ENCODE measurements at places on chromosomes 3 and 15.

GRCh38 chr3:153087595-153088566, 74.1 kb upstream of the RAP2B start:
- DNase-seq, result no peak

DNA sequence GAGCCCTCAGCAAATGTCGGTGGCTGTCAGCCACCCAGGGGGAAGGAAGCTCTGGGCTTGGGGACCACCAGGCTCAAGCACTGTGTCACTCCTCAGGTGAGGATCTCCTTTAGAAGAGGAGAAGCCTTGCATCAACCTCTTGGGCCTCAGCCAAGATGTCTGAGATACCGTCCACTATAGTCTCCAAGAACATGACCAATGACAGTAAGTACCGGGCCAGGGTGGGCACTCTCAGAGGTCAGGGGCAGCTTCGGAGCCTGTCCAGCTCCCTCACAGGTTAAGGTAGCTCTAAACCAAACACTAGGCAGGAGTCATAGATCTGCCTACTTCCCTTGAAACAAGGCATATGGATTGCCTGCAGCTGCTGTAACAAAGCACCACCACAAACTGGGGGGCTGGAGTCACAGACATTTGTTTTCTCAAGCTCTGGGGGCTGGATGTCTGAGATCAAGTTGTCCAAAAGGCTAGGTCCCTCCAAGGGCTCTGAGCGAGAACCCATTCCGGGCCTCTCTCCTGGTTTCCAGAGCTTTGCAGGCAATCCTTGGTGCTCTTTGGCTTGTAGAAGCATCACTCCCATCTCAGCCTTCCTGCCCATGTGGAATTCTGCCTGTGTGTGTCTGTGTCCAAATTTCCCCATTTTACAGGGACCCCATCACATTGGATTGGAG, 1.3 kb downstream of the CFAP100 start:
- DNase-seq, result no peak

DNA sequence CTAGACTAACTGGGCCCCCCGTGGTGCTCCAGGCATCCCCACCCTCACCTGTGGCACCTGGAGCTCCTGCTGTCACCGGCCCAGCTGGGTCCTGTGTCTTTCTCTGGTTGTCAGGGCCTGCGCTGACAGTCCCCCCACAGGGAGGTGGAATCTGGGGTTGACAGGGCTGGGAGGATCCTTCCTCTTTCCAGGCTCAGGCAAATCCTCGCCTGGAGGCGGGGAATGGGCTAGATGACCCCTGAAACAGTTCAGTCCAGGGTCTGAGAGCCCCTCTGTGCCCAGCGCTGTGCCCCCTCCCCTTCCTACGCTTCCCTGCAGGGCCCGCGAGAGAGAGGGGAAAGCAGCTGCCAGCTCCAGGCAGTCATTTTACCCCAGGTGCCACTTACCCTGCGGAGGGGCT, 50.1 kb upstream of the MCF2L2 start:
- DNase-seq, result no peak

- DNase-seq, result no peak
These were observed 170.7 kb downstream of the UBE3A start for GRCh38 chr15:25268166-25268565.

DNA sequence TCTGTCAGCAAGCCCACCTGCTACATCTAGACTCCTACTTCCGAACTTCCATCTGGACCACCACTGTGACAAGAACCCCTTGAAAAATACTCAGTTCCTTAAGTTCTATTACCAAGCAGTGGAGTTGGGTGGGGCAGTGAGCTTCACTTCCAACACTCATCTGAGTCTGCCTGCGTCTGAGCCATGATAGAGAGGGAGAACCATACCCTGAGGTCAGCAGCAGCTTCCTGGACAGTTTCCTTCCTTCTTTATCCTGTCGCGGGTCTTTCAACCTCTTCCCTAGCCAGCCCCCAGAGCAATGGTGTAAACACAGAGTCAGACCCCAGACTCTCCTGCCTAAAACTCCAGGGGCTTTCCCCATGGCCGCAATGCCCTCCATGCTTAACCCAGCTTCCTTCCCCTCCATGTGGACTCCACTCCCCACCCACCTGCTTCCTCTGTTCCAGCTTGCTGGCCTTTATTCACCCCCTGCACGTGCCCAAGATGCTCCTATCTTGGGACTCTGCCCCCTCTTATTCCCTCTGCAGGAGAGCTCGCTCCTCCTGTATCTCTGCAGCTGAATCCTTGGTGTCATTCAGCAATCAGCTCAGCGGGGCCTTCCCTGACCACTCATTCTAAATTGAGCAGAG, 211.2 kb downstream of the SHQ1 start:
- DNase-seq, result no peak

DNA sequence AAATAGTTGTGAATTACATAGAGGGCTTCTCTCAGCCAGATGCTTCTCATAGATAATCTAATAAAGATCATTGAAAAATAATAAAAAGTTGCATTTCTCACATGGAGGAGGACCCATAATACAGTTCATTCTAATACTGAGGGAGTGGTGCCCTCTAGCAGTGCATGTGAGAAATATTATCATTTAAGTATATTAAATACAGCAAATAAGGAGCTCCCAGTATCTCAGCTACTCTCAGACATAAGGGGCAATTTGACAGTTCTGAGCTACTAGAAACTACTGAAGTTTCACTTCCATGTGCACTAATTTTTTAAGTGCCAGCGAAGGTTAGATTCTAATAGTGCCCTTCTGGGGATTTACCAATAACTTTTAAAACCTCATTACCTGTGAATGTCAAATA, 188.3 kb downstream of the IL5RA start:
- DNase-seq, result no peak

DNA sequence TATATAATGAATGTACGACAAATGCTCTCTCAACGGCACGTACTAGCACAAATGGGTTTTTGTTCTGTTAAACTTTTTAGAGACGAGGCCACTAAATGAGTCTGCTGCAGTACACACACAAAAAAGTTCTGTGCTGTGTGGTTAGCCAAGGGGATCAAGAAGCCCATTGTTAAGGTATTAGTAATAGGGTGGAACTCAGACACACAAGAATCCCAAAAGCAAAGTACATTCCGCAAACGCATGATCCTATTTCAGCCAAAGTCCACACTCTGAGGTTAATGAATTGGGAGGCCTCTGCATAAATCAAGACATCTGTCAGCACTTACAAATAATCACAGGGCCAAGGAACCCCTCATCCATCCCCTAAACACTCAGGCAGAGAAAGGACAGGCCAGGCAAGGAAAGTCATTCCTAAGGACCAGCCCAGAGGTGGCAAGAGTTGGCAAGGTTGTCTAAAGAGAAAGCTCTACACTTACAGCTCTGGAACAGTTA, 12.1 kb downstream of the OSBPL10 start:
- no peak for DNase-seq

GRCh38 chr3:23385327-23385726, 182.2 kb downstream of the UBE2E2 start:
- DNase-seq, result no peak

DNA sequence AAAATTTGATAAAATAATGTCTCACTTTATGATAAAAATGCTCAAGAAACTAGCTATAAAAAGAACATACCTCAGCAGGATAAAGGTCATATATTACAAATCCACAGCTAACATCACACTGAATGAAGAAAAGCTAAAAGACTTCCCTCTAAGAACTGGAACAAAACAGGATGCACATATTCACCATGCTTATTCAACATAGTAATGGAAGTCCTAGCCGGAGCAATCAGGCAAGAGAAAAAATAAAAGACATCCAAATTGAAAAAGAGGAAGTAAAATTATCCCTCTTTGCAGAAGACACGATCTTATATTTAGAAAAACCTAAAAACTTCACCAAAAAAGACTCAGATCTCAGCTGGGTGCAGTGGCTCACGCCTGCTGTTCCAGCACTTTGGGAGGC, 34.0 kb downstream of the SENP7 start:
- no peak for DNase-seq

DNA sequence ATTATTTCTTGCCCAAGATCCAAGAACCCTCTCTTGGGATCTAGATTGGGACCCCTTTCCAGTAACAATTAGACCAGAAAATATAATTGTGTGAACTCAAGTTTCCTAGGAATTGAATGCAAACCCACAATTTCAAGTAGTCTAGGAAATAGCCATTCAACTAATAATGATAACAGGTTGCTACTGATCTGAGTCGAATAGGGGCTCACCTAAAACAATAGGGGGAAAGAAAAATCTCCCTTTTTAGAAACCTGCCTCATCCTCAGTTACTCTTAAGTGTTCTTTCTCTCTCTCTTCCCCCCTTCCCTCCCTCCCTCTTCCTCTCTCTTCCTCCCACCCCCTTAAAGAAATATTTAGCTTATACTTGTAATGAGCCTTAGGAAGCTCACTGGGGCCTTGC, 555.3 kb downstream of the IGSF11 start:
- no peak for DNase-seq

GRCh38 chr3:196440041-196440537, 7.9 kb upstream of the UBXN7 start:
- DNase-seq, result no peak
